T-helper 1 cell (primary cell): ENCODE measurements at places on chromosomes 11 and 22.

DNA sequence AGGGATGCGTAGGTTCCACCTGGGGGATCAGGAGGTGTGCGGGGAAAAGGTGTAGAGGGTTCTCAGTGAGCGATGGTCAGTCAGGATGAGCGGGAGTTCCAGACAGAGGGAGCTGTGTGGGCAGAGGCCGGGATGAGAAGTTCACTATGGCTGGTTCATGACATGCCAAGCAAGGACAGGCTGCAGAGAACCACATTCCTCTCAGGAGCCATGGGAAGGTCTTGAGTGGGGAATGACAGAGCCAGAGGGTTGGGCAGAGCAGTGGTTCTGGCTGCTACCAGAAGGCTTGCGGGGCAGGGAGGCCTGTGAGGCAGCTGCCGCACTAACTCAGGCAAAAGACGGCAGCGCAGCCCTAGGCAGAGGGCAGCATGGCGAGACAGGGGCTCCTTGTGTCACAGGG lies 66.1 kb downstream of the SCUBE1 start:
- DNase-seq: no peak

DNA sequence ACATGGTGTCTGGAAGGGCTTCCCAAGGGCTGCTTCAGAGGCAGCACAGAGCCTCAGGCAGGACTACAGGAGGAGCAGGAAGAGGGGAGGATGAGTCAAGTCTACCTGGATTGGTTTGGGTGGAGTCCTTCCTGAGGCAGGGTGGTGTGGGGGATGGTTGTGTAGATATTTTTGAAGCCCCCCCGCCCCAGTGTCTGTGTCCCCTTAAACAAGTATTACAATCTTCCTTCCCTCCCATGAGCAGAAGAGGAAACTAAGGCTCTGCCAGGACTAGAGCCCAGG lies 34.7 kb upstream of the FCHSD2 start:
- DNase-seq: no peak

DNA sequence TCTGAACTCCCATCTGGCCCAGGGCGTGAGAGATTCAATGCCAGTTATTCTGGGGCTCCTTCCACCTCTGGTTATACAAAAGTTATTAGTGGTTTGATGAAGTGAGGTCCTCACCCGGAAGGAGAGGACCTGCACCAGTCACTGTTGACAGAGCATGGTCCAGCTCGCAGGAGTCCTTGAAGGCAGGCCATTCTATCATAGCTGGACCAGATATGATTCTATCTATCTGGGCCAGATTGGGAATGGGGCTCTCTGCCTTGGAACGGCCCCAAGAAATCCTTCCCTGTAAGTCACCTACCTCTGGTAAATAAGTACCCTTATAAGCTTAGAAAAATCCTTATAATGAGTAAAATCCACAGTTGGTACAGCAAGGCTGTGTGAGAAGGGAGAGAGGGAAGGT lies 50.7 kb downstream of the C11orf91 start:
- no peak for DNase-seq

DNA sequence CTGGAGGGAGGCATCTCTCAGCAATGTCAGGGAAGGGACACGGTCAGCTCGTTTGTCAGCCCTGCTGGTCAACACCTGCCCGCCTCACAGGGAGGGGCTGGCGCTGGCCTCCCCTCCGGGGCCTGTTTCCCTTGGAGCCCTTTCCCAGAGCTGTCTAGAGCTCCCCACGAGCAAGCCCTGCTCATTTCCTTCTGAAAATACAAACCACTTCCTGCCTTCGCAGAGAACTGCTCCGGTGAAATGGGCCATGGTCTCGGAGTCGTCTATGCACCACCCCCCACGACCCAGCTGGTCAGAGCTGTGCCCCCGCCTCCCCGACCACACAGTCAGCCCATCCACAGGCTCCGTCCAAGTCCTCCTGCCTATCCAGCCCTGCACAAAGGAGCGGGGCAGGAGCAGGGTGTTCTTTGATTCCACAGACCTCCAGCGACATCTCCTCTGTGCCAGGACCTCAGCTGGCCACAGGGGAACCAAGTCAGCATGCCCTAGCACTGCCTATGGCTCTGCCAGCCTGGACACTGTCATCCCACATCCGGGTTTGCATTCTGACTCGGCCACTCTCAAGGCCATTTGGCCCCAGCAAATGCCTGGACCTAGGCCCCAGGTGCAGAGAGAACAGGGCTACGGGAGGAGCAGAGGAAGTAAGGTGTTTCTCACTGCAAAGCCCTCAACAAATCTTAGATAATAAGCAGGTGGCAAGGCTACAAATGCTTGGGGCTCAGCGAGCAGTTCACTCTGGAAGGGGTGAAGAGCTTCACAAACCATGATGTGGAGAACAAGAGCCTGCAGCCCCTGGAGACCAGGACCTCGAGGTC lies 82.1 kb upstream of the WNT11 start:
- no peak for DNase-seq

- DNase-seq: no peak
Measured at GRCh38 chr11:133606124-133606523, 73.8 kb upstream of the OPCML start.

GRCh38 chr22:32217465-32217864 lies 12.6 kb upstream of the RFPL2 start:
- no peak for DNase-seq

DNA sequence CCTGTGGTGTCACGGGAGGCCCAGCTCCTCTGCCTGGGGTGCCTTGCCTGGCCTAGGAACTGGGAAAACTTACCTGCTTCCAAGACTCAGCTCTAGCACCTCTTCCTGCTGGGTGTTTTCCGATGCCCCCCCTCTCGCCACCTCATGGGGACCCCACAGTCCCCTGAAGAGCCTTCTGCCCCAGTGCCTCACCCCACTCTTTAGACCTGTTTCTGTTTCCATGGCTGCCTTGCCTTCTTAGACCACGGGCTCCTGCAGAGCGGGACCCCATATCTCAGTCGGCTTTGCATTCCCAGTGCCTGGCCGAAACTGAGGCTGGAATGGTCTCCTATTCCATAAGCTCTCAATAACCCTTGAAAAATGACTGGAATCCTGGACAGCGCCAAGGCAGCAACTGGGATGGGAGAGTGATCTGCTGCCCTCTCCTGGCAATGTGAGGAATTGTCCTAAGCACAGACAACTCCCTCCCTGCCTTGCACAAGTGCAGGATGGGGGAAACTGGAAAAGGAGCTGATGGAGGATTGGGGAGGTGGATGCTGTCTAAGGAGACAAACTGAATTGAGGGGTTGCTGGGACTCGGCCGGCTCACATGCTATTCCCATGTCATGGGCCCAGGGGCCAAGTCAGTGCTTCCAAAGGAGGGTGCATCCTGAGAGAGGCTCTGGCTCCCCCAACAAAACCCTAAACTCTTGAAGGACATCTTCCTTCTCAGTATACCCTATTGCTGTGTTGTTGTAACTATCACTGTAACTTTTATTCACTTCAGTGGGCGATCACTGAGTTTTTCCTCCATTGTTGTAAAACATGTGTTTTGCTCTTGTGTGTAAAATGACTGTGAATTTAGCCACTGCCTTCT lies 26.6 kb upstream of the IL17RA start:
- peak; percentile 28 for DNase-seq

GRCh38 chr11:126464796-126465195 lies 109.3 kb downstream of the ST3GAL4 start:
- no peak for DNase-seq

DNA sequence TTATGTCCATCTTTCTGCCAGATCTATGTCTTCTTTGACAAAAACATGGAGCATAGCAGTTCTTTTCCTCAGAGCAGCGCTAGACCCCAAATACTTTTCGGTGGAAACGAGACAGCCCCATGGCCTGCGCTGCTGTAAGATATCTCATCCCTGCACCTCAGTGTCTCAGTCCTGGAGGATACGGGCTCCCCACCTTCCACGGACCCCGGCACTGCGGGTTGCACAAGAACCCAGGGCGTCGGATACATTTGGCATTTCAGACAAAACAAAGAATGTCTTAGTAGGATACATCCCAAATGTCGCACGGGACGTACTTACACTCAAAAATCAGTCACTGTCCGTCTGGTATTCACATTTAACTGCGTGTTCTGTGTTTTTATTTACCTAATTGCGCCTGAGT lies 9.9 kb upstream of the GAL start:
- no peak for DNase-seq

DNA sequence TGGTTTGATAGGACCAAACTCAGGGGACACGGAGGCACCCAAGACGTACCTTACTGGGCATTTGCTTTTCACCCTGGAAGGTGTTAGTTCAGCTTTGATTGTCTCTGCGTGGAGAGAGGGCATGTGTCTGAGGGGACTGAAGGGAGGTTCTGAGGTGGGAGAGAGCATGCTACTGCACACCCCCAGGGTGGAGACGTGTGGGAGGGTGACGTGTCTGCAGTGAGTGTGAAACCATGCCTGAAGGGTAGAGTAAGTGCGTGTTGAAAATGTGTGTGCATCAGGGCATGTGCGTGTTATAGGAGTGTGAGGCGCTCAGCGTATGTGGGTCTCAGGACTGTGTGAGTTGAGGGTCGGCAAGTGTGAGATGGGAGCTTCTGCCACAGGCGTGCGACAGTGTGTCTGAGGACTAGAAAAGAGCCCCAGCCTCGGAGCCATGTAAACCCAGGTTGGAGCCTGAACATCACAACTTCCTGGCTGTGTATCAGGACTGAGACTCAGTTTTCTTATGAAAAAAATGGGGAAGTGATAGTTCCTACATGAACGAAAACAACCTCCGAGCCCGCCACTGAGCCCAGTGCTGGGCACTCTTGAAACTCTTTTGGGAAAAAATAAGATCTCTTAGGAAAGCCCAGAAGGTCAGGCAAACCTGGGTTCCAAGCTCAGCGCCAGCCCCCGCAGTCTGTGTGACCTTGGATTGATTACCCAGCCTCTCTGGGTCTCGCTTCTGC lies 11.8 kb upstream of the KCNJ11 start:
- no peak for DNase-seq

GRCh38 chr11:87573708-87574107 lies 536.0 kb downstream of the TMEM135 start:
- DNase-seq: no peak

- DNase-seq: no peak
Measured at GRCh38 chr22:48584170-48584569, 1243.5 kb downstream of the BRD1 start.

DNA sequence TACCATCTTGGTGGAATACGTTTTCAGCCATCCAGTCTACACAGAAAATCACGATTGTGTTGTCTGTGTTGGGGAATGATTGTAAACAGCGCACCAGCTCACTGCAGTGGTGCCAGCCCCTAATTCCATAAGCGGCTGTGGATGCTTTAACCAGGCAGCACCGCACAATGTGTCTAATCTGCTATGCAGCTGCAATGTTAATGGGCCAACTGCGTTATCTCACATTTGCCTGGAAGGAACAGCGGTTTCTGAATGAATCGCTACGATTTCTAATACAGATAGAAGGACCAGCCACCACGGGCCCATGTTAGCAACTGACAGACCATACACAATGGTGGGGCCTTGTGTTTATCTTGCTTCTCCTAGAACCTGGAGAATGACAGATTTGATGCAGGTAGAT lies 384.5 kb upstream of the KIRREL3 start:
- DNase-seq: no peak

GRCh38 chr22:20653795-20654342 lies 120.0 kb upstream of the SERPIND1 start:
- no peak for DNase-seq

DNA sequence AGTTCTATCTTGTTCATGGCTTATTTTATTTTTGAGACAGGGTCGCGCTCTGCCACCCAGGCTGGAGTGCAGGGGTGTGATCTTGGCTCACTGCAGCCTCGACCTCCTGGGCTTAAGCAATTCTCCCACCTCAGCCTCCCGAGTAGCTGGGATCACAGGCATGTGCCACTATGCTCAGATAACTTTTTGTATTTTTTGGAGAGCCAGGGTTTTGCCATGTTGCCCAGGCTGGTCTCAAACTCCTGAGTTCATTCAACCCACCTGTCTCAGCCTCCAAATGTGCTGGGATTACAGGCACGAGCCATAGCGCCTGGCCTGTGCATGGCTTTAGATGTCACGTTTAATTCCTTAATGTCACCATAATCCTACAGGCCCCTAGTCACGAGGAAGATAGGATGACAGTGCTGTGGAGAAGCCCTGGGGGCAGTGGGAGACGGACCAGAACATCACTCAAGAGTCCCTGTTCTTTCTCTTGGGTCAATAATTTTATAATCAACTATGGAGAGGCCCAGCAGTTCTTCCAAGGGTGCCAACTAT lies 99.5 kb downstream of the RDX start:
- DNase-seq: no peak

DNA sequence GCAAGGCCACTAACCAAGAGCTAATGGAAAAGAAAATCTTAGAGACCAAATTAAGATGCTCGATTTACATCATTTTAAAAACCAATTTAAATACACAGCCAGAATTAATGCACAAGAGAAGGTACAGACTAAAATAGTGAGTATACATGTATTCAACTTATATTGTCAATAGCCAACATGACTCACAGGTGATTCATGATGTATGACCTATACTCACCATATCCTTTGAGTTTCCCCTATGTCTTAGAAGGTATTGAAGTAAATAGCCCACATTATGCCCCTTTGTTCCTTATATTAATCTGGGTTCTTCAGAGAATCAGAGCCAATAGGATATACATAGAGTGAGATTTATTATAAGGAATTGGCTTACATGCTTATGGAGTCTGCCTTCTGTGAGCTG lies 97.5 kb upstream of the ANO3 start:
- no peak for DNase-seq

GRCh38 chr22:37186228-37186996 lies 1.6 kb downstream of the C1QTNF6 start:
- DNase-seq: peak; percentile 14

- peak; percentile 19 for DNase-seq
Measured at GRCh38 chr11:124799348-124800225, 619 bp downstream of the MSANTD2 start.

DNA sequence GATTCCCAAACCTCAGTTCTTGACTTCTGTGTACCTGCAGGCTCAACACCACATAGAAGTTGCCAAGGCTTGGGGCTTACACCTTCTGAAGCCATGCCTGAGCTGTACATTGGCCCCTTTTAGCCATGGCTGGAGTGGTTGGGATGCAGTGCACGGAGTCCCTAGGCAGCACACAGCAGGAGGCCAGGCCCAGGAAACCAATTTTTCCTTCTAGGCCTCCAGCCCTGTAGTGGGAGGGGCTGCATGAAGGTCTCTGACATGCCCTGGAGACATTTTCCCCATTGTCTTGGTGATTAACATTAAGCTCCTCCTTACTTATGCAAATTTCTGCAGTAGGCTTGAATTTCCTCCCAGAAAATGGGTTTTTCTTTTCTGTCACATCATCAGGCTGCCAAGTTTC lies 94.6 kb downstream of the DEPDC5 start:
- DNase-seq: no peak

- no peak for DNase-seq
Measured at GRCh38 chr22:25134451-25134850, 65.2 kb upstream of the CRYBB3 start.

- no peak for DNase-seq
Measured at GRCh38 chr22:26709617-26710390, 52.4 kb downstream of the MIAT start.

- peak; percentile 94 for DNase-seq
Measured at GRCh38 chr11:819943-820649, 1.4 kb downstream of the PNPLA2 start.

DNA sequence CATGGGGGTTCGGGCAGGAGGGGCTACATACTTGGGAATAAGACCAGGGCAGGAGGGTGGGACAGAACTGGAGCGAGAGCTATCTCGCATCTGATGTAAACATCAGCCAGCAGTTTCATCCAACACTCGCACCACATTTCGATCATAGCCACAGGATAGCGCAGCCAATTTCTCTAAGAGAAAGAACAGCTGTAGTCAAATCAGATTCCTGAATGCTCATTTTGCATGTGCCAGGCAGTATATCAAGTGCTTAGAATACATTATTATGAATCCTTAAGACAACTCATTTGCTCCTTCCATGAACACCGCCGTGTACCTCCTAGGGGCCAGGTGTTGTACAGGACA lies 14.5 kb downstream of the DGCR2 start:
- DNase-seq: no peak

- no peak for DNase-seq
Measured at GRCh38 chr11:64877390-64878222, 815 bp downstream of the EHD1 start.
